ENCODE measurements at places on chromosomes 12 and 14.

- DNase-seq = no peak
Measured at GRCh38 chr14:48129472-48129871, 454.1 kb upstream of the MDGA2 start.

DNA sequence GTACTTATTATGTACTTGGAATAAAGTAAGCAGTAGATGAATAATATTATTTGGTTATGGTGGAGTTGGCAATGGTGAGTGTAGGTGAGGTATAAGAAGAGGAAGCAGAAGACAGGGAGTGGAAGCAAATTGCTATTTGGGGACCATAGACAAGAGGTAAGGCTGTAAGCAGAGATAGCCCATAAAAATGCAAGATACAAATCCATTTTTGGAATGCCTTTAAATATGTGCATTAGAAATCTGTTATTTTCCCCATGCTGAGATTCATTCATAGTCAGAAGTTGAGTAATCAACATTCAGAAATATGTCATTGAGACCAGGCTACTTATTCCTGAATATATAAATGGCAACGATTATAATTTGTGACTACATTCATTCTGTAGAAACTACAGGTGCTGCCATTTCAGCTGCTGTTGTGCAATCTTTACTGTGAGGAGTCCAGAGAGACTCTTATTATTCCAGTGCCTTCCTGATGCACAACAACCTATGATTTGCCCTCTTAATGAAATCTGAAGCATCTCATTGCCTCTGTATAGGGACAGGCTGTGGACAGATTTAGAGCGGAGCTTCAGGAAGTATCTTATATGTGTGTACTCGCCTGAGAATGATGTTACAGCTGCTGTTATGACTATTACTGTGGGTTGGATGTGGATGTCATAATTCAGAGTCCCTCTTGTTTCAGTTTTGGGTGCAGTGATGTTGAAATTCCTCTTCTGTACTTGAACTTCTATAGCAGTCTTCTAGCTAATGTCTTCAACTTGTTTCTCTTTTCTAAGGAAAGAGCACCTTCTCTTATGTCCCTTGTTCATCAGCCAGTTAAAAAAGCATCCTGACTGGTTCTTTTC is 173.8 kb downstream of the NAV3 start:
- no peak for DNase-seq

DNA sequence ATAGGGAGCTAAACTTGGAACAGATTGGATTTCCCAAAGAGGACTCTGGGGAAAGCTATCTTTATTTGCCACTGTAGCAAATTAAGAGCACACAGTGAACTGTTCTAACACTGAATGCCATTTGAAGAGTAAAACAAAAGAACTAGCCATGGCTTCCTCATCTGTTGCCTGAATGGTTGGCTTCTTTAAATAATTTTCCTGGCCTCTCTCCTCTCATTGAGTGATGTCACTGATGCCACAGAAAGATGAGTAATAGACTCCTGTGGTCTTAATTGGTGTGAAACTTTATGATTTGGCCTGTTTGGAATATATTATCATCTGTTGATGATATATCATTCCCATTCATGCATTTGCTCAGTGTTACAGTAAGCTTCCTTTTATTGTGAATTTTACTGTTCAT is 42.5 kb downstream of the WDR20 start:
- peak; percentile 73 for DNase-seq

DNA sequence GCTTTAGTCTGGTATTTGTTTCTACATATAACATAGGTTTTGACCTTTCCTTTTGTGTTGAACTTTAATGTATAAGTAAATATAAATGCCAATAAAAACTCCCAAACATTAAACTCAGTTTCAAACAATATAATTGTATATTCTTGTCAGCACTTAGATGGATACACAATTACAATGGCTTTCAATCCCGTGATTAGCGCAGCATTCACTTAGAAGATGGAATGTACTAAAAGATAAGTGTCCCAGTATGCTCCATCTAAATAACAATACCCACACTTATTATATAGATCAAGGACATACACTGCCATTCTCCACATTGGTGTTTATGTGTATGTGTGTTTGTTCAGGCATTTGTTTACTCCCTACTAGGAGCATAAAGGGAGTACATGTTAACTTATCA is 193.1 kb downstream of the SOX5 start:
- DNase-seq = no peak

DNA sequence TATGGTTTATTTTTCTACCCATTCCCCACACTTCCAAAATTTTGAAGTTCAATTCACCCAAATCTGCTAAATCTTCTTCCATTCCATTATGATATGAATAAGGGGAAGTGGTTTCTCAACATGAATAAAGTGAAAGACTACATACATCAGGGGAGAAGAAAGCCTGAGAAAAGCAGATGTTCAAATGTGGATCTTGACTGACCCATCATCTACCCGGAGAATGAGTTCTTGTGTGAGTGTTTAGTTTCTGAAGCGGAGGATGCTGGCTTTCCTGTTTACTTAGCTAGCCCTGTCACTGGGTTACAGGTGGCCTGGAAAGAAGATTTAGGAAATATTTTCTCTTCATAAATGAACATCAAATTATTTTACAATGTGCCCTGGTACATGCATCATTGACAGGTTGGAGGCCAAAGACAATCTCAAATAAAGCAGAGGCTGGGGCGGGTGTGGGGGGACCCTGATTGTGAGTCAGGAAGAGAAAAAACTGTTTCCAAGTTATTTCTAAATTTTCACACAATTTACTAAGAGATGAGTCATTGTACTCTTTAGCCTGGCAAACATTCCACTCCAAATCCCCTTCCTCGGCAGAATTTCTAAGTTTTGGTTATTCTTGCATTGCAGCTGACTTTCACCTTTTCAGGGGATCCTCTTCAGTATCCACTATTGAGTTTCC is 135.6 kb downstream of the SLC25A21 start:
- peak; percentile 39 for DNase-seq

GRCh38 chr14:62759796-62760195 is 285.5 kb downstream of the KCNH5 start:
- DNase-seq = no peak

- peak; percentile 40 for DNase-seq
Measured at GRCh38 chr12:103727638-103728037, 113.4 kb downstream of the NT5DC3 start.

- DNase-seq = no peak
Measured at GRCh38 chr12:8844665-8845064, 22.2 kb downstream of the A2ML1 start.
